Stimulated activated naive CD4-positive, alpha-beta T cell treated with Interleukin-2 at 50 U/mL for 16 hours (primary cell): ENCODE measurements at places on chromosomes 13 and 19.

- DNase-seq: no peak
Measured at GRCh38 chr19:6267552-6268381, 12.0 kb downstream of the MLLT1 start.

DNA sequence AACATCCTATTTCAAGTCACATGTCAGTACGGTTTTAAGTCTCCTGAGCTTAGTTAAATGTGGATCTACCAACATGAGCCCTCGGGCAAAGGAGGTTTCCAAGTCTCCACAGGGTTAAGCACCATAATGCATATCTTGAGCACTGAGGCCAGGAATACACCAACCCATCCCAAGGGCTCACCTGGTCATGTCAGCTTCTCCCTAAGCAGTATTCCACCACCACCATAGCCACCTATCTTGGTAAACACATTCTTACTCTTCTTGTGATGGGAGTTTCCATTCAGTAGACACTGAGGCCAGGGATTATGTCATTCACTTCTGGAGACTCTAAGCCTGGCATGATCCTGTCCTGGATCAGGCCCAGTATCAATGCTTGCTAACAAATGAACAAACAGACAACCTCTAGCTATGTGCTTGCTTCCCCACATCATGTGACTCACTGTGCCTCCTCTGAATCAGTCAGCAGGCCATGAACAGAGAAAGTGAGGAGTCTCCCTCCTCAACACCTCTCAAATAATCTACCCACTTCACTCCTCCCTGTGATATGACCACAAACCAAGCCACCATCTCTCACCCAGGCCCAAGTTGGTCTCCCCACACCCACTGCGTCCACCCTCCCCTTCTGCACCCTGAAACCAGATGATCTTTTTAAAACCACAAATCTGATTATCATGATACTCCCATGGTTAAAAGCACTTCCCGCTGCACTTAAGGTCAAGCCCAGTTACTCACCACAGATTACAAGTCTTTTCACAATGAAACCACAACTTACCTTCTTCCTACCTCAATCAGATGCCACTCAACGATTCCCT, 5.8 kb downstream of the PEG3 start:
- no peak for DNase-seq

DNA sequence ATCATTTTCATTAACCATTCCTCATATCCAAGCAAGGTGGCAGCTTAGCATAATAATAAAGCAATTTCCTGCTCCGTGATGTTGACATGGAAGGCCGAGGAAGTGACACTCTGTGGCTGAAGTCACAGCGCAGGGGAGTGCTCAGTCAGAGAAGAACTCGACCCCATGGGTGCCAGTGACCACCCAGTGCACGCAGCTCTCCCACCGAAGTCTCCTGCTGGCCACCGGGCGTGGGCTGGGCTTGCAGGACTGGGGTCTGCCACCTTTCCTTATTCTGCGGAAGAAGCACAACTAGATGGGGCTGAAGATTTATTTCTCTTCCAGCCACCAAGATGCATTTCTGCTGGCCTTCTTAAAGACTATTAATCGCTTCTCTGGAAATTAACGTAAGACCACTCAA, 132.1 kb upstream of the SPACA7 start:
- DNase-seq: no peak

GRCh38 chr13:95217920-95218830, 83.1 kb downstream of the ABCC4 start:
- DNase-seq: no peak

GRCh38 chr13:35478271-35479037, 2.0 kb upstream of the MAB21L1 start:
- DNase-seq: no peak

DNA sequence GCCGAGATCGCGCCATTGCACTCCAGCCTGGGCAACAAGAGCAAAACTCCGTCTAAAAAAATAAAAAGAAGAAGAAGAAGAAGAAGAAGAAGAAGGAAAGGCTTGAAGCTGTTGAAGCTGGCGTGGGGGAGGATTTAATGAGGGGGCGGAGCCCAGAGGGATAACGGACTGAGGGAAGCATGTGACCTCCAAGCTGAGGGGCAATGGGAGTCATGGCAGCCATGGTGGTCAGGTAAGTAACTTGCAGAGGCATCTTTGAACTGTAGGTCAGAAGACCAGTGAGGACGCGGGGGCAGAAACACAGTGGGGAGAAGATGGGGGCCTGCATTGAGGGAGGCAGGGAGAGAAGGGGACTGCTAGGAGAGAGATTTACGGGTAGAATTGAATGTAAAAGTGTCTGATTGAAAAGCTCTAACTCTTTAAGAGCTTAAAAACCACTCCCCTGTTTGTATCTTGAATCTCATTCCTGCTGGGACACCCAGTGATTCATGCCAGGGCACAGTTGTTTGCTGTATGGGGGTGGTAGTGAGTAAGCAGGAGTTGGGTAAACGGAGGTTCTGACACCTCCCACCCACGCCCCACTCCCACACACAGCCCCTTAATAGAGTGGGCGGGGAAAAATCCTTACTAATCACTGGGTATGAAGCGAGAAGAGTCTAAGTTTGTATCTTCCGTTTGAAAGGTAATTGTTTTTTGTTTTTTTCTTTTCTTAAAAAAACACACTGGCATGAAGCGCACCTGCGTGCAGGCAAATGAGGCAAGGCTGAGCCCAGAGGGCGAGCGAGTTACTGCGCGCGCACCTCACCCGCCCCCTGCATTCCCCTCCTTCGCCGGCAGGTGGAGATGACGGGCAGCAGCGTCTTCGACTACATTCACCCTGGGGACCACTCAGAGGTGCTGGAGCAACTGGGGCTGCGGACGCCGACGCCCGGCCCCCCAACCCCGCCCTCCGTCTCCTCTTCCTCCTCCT, 13.0 kb downstream of the TMEM160 start:
- DNase-seq: peak; percentile 93

DNA sequence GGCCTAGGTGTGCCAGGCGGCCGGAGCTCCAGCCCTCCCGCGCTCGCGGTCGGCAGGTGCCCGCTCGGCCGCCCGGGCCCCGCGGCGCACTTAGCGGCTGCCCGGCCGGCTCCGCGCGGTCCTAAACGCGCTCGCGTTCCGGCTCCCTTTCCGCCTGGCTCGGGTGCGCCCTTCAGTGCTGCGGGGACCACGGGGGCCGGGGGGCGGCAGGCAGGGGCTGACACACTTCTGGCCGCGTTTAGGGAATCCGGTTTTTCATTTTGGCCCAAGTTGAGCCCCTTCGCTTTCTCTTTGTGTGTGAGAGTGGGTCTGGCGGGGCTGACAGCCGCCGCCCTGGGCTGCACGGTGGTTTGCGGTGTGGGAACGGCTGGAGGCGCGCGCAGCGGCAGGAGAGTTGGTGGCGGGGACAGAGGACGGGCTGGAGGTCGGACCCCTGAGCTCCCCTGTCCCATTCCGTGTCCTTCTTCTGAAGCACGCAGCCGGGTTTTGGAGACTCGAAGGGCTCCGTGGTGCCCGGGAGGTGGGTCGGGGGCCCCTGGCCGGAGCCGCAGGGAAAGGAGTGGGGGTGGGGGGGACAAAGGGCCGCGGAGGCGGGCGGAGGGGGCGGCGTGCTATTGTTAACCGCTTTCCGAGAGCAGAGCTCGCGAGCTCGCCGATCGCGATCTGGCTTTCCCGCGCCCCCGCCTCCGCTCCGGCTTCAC, 3.1 kb downstream of the FGF9 start:
- peak; percentile 28 for DNase-seq

- peak; percentile 20 for DNase-seq
Measured at GRCh38 chr19:5974721-5975387, 3.1 kb downstream of the RANBP3 start.

- no peak for DNase-seq
Measured at GRCh38 chr19:35773020-35773806, 2.2 kb upstream of the ARHGAP33 start.

- peak; percentile 69 for DNase-seq
Measured at GRCh38 chr19:10112037-10112761, 706 bp downstream of the P2RY11 start.

- no peak for DNase-seq
Measured at GRCh38 chr19:35353635-35354034, 4.6 kb upstream of the FFAR3 start.

DNA sequence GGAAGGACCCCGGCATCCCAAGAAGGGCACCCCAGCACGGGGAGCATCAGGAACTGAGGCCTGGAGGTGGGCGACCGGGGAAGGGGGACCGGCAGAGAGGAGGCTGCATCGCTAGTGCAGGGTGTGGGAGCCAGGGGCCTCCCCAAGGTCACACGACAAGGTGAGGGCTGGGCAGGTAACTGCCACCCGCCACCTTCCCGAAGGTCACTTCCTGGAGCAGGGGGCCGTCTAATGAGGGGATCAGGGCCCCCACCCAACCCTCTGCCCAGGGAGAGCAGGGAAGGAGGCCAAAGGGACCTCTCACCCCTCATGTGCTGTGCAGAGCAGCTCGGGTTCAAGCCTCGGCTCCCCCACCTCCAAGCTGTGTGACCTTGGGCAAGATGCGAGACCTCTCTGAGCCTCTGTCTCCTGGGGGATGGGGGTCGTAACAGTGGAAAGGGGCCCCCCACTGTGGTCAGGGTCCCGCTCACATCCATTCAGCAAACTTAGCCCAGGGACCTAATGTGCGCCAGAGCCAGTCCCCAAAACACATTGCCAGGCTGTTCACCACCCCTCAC, 6.0 kb downstream of the ZBTB7A start:
- no peak for DNase-seq

GRCh38 chr19:38204096-38204495, 19.9 kb downstream of the DPF1 start:
- DNase-seq: no peak

DNA sequence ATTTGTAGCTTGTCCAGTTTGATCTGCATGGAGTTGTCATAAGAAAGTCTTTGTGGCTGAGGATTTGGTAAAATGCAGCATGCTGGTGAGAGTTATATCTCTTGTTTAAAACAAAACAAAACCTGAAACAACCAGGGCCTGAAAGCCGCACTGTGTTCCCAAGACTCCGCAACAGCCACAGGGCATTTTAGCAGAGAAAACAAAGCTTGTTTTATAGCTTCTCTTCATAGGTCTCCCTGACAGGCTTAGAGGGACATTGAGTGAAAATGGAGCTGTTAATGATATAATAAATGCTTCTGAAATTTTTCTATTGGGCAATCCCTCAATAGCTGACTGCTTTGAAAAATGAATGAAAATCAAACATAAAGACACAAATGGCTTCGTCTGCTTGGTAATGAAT, 148.7 kb upstream of the RNF113B start:
- no peak for DNase-seq
